ENCODE measurements at places on chromosomes 11 and 22.

GRCh38 chr11:1327064-1327460 lies 17.6 kb upstream of the TOLLIP start:
- no peak for DNase-seq

DNA sequence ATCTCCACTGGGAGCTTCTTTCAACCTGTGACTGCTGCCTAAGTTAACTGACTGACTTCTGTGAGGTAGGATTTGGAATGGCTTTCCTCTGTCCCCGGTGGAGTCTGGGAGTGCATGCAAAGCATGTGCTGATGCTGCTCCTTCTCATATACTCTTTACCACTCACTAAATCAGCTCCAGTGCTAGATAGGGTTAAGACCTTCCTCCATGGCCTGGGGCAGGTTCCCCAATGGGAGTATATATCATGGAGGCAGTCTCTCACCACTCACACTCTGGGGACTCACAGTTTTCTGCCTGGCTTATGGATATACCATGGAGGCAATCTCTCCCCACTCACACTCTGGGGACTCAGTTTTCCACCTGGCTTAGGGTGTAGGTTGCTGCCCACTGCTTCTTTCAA lies 10.1 kb upstream of the FANCF start:
- no peak for DNase-seq

GRCh38 chr22:19708321-19709011 lies 5.8 kb upstream of the SEPTIN5 start:
- DNase-seq, result no peak

- peak; percentile 53 for DNase-seq
Observed at GRCh38 chr11:10302744-10303557, 1.9 kb upstream of the ADM start.

DNA sequence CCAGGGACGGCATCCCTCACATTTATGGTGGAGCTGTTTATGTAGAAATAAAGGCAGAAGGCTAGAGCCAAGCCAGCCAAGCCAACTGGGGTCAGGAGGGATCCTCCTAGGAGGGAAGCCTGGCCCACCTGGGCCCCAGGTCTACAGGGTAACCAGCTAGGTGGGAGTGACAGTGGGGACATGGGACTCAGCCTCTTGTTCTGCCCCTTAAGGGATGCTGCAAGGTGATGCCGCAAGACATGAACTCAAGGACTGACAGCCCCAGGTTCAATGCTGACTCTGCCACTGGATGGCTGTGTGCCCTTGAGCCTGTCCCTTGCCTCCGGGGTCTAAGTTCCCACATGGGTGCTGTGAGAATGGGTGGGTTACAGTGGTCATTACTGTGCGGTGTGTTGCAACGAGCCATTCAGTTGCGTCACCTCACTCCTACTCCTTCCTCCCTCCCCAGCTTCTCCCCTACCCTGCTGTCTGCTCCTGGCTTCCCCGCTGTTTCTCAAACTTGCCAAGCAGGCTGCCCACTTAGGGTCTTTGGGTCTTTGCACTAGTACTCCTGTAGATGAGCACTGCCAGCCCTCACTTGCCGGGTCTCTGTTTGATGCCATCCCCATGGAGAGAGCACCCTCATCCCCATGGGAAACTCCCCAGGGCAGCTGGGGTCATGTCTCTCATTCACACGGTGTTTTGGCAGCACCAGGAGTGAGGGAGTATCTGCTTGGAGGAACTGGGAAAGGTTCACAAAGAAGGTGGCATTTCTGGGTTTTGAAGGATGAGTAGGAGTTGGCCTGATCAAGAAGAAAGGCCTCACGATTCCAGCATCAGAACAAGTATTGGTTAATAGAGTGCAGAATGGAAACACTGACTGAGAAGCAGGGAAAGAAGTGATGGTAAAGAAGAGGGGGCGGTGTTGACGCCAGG lies 43.0 kb upstream of the RTL6 start:
- DNase-seq, result no peak

DNA sequence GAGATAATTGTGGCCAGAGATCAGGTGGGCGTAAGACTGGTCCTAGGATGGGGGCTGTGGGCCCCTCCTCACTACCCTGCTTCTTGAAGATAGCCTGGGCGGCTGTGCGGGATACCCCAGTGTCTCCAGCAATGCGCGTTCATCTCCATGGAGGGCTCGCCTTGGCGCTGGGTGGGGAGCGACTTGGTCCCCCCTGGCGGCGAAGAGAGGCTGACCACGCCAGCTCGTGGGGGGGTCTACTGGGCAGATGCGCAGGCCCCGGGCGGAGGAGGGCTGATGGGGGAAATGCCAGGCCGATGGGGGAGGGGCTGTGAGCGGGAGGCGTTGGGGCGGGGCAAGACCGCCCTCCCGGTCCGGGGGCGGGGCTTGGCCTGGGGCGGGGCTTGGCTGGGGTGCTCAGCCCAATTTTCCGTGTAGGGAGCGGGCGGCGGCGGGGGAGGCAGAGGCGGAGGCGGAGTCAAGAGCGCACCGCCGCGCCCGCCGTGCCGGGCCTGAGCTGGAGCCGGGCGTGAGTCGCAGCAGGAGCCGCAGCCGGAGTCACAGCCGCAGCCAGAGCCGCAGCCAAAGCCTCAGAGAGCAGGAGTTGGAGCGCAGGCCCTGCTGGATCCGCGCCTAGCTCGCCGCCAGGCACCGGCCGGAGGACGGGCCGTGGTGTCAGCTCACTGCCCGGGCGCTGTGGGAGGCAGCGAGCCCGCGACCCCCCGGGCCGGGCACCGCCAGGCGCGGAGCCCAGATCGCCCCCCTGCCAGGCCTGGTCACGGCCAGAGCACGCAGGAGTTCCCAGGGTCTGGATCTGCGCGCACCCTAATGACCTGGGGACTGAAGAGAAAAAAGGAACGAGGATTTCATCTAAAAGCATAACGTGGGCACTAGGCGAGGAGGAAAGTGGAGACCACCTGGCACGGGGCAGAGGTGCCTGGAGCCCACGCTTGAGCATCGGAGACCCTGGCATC lies at the start of gene SLC35E4:
Gene SLC35E4, plus strand, starts transcription at position 509 of the 953 bp plus-strand sequence. CDS start 670 bp downstream, outside the sequence.
- peak; percentile 89 for DNase-seq

All from stimulated activated CD4-positive, alpha-beta T cell treated with anti-CD3 and anti-CD28 coated beads, TNF-alpha, amount 100 ng/mL, for 24 hours (primary cell).